K562 (cell line): ENCODE measurements at places on chromosomes 12 and 14. TPM values are rescaled to one million over a fixed set of nuclear protein-coding genes. Genes with fewer than 3 reads are reported as not detected.

DNA sequence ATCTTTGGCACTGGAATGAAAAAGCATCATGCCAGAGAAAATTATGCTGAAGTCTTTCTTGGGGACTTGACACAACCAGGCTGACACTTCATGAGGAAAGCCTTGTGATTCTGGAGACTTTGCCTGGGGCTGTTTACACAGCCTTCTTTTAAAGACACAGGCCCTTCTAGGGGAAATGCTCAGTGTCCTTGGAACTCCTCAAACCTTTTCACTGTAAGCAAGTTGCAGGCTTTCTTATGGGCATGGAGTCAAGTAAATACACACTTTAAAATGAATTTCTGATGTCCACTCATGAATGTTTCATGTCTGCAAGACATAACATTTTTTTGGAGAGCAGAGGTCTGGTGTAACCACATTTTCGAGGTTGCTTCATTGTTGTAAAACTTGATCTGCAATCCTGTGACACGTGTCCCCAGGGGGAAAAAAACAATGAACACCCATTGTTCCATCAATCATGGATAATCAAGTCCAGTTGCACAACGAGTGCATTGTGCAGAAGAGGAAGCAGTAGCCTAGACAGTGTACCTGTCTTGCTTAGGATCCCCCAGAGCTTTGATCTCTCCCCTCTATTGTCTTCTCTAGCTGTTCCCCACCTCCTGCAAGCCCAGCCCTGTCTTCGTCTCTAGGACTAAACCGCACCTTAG is 155.1 kb upstream of the PRICKLE1 start:
- DNase-seq = no peak

BIN2 gene
- polyA plus RNA-seq = 0.28 and 0.30 TPM in 2 replicates

- DNase-seq = no peak
Observed at GRCh38 chr14:90503582-90503981, 106.8 kb downstream of the CALM1 start.

GRCh38 chr12:128236525-128236924 is 30.4 kb upstream of the TMEM132C start:
- DNase-seq = no peak

SIX6 gene
- polyA plus RNA-seq = not detected in 2 replicates

DNA sequence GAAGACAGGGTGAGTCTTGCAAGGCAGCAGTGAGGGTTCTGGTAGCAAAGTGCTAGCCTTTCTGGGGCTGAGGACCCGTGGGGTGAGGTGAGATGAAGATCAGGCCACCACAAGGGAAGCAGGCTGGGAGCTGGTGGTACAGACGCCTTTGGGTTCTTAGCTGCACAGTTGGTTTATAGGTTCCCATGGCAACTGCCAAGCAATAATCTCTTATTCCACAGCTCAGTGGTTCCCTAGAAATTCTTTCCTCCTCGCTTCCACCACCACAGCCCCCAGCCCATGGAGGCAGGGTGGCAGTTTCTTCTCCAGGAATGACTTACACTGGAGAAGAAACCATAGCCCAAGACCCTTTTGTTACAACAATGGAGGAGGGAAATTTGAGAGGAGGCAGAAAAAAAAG is 82.1 kb downstream of the CMKLR1 start:
- DNase-seq = no peak

ERBB3 gene
- 3.8 and 7.4 TPM in 2 replicates for polyA plus RNA-seq

DNA sequence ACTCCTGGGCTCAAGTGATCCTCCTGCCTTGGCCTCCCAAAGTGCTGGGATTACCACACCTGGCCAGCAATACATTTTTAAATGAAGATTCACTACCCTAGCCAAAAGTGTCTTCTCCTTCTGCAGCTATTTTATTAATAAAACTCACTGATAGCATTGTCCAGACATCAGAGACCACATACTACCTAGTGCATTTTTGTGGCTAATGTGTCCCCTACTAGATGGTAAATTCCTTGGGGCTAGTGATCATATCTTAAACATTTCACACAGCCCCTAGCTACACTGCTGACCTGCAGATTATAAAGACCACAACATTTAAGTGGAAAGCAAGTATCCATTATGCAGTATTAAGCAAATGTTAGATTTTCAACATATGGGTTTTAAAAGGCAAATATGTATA is 17.0 kb downstream of the DTD2 start:
- no peak for DNase-seq

GRCh38 chr12:85130646-85131045 is 94.5 kb downstream of the LRRIQ1 start:
- DNase-seq = no peak

TMEM233 gene
- polyA plus RNA-seq = 0.17 TPM in 1 of 2 replicates, not detected in the other

DNA sequence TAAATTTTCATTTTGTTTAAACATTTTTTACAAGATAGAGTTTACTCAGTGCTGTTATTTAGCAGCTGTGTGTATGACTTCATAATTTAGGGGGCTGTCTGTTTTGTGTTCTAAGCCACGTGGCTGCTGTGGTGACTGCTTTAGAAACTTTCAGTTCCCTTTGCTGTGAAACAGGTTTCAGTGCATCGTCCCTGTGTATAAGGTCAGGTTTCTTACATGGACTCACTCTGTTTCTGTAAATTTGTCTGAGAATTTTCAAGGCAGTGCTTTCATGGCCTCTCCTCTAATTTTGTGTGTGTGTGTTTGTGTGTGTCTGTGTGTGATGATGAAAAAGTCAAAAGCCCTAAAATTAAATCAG is 32.4 kb downstream of the BICD1 start:
- no peak for DNase-seq

GRCh38 chr14:98069712-98070171 is 1202.3 kb downstream of the BCL11B start:
- DNase-seq = no peak

DBX2 gene
- polyA plus RNA-seq = not detected in 2 replicates

DNA sequence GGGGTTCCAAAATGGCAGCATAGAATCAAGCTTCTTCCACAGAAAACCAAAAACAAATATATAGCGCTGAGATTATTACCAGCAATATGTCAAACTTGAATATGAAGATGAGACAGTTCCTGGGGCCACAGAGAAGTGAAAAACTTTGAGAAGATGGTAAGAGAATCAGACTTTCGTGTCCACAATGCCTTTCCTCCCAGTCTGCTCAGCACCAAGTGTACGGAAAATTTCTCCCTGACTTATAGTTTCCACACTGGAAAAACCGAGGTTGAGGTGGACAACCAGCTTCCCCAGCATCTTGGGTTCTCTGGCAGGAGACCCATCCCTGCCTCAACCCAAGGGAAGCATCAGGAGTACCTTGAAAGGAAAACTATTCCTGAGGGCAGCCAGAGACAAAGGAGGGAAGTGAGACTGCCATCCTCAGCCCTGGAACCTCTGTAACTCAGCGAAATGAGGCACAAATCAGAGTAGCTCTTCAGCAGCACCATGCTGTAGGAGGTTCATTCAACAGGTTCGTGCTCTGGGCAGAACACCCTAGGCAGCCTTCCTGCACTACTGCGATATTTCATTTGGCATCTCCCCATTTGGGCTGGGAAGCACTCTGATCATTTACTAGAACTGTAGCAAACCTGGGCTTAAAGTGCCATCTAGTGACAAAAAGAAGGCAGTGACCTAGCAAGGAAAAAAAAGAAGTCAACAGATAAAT is 52.4 kb upstream of the CAPRIN2 start:
- peak; percentile 30 for DNase-seq

GRCh38 chr14:34372786-34373185 is 89.3 kb downstream of the SPTSSA start:
- no peak for DNase-seq

KRT86 gene
- polyA plus RNA-seq = not detected in 2 replicates

- DNase-seq = no peak
Observed at GRCh38 chr14:69247676-69248440, 12.1 kb upstream of the GALNT16 start.

DNA sequence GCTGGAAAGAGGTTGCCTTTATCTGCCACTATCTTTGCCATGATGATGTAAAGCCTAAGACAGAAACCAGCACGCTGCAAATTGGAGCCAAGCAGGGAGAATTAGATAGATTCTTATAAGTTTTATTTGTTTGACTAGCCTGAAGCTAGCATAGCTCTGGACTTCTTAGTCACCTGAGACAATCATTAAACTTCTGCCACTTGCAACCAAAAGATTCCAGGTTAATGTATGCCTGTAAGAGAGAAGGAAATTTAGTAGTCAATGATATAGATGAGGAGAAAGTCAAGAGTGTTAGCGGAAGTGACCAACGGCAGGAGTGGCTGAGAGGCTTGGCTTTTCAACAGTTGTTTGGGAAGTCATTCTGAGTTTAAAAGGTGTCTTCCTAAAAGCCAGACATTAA is 1106.6 kb downstream of the VRK1 start:
- no peak for DNase-seq
